ENCODE measurements at places on chromosomes 5 and 9. TPM values are rescaled to one million over a fixed set of nuclear protein-coding genes. Genes with fewer than 3 reads are reported as not detected.

The CCIN gene
- 1.6 TPM for total RNA-seq

The KIF4B gene
- total RNA-seq: not detected

The PIP5K1B gene
- 7.1 TPM for total RNA-seq

GRCh38 chr5:50415912-50416311 is 25.2 kb downstream of the EMB start:
- DNase-seq: no peak

- DNase-seq: no peak
These were observed 1.3 kb upstream of the ITGA1 start for GRCh38 chr5:52786391-52786790.

GRCh38 chr5:1385395-1386273 is 40.7 kb upstream of the CLPTM1L start:
- DNase-seq: peak; percentile 25

The DEPDC1B gene
- total RNA-seq: not detected

GRCh38 chr9:20962536-20963225 is 68.8 kb downstream of the HACD4 start:
- no peak for DNase-seq

The FGF10 gene
- 8.8 TPM for total RNA-seq

DNA sequence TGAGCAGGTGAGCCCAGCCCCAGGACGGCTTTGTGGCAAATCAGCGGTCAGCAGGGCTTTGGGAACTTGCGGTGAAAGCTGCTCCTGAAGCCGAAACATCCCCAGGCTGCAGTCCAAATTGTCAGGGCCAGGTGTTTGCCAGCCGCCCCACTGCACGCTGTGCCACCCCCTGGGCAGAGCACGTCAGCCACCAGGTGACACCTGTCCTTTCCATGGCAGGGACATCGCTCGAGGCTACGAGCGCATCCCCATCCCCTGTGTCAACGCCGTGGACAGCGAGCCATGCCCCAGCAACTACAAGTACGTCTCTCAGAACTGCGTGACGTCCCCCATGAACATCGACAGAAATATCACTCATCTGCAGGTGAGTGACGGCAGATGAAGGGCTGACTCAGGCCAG is 64.4 kb upstream of the CACNA1B start:
- DNase-seq: no peak

DNA sequence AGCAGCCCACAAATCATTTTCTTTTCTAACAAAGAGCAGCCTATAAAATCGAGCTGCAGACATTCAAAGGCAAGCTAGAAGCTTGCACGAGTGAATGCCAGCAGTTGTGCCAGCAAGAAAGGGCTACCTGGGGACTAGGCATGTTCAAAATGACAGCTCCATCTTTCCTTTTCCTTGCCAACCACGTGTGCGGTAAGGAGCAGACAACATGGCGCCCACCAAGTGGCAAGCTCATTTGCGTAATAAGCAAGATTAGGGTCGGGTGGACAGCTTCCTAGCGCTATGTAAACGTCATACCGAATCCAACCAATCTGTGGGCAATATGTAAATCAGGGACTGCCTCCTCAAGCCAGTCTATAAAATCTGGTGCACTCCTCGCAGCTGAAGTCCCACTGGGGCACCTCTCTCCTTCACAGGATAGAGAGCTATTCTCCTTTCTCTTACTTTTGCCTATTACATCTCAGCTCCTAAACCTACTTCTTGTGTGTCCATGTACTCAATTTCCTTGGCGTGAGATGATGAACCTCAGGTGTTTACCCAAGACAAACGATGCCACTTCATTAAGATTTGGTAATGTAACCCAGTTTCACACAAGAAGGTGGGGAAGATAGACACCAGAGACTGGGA is 22.5 kb upstream of the SPARC start:
- no peak for DNase-seq

The SPINK7 gene
- total RNA-seq: not detected

DNA sequence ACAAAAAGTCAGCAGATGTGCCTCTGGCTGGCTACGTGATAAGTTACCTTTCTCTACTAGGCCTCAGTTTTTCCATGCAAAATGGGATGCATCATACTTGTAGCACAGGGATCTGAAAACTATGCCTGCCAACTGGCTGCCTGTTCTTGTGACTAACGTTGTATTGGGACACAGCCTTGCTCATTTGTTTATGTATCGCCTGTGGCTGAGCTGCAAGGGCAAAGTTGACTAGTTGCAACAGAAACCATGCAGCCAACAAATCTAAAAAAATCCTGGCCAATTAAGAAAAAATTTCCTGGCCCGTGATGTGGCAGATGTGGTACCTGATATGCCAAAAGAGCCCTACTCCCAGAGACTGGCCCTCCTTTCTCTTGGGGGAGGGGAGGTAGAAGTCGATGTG is 131.3 kb downstream of the SEC61B start:
- DNase-seq: no peak

DNA sequence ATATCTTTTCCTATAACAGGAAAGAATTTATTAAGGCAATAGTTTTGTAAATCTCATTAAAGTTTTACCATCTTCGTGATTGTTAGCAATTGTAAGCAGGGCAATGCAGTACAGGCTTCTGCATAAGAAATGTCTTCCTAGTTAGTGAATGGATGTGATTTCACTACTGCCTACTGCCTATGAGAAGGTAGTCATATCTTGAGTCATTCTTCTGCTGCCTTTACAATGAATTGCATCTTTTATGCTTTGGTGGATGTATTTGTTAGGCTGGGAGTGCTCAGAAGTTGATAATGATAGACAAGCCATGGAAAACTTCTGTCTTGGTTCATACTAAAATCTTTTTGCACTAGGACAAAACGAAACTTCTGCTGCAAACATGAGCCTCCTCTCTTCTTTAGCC is 128.0 kb downstream of the ADAMTSL1 start:
- DNase-seq: no peak

The PRUNE2 gene
- total RNA-seq: 360 TPM

GRCh38 chr5:123720955-123721354 is 209.0 kb downstream of the CSNK1G3 start:
- DNase-seq: no peak

The UHRF2 gene
- total RNA-seq: 76.0 TPM

DNA sequence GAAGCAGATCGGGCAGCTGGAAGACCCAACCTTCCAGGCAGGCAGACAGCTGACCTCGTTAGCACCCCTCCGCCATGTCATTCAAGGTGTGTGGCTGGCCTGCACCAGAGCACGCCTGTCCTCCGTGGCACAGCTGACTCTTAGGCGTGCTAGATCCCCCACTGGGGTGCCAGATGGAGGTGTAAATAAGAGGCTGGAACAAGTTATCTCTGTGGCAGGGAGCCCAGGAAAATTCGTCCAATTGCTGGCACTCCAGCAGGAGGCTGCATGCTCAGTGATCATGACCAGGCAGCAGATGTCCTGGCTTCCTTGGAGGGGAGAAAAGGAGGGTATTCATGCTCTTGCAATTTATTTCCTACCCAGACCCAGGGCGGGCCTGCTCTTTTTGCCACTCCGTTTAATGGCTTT is 7.8 kb upstream of the ALDOB start:
- no peak for DNase-seq

The IPPK gene
- total RNA-seq: 11.7 TPM

- DNase-seq: no peak
These were observed 313.8 kb downstream of the ASTN2 start for GRCh38 chr9:117101008-117101407.

DNA sequence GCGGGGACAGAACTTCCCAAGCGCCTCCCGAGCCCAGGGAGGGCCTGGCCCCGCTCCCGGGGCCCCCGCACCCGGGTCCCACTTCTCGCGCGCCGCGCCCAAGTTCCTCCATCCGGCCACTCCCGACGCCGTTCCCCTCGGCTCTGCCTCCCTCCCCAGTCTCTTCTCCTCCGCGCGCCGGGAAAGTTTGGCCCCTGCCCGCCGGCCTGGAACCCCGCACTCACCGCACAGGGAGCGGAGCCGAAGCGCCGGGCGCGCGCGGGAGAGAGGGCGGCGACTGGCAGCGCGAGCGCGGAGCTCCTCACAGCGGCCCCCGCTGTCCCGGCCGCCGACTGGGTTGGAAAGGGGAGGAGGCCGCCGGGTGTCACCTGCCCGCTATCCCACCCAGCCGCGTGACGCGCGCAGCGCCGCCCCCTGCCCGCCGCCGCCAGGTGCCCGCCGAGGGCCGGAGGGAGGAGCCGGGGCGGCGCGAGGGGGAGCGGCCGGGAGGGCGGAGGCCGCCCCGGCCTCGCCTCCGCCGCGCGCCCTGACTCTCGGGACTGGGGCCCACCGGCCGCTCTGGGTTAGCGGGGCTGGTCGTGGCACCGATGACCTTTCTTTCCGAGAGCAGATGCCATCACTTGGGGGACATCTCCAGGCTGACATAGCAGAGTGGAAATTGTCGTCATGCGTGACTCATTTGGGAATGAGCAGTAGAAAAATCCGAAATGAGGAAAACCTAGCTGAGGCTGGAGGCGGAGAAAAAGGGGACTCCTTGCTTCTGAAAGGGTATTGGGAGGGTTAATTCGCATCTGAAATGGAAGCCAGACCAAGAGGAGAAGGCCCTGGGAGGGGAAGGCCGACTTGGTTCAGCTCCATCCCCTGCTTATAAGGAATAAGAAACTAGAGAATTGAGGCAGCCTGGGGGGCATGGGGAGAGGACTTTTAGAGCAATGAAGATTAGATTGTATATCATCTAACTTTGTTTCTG is at the start of gene ELOVL7:
ELOVL7 (minus strand) TSS at position 334 of the 970 bp plus-strand sequence. CDS start 56,872 bp downstream, outside the sequence.
- no peak for DNase-seq

The PKD2L2 gene
- total RNA-seq: not detected

DNA sequence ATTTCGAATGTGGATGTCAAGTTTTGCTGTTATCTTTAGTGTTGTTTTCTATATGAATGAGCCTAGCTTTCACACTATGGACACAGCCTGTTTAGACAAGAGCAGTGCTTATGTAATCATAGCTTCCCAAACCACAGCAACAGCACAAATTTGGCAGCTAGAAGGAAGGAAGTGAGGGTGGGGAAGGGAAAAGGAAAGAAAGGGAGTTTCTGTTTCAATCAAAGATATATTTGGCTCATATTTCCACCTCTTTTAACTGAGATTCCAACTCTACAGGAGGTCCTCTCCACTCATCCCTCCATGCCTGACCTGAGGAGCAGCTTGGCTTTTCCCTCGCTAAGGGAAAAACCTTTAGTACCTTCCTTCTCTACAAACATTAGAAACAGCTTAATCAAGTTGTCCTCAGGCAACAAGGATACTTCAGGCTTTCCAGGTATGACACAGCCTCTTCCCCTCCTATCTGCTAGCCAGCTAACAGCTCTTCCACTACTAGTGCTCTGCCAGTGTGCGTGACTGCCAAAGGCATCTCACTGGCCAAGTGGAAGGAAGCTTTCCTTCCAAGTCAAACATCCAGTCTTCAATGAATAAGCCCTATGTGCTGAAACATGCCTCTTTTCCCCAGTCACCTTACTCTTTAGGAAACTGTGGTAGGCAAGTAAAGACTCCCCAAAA is 268.6 kb upstream of the PTGER4 start:
- DNase-seq: no peak

- no peak for DNase-seq
These were observed 45.0 kb downstream of the CRB2 start for GRCh38 chr9:123400926-123401503.

The PCDHGA7 gene
- 12.2 TPM for total RNA-seq

DNA sequence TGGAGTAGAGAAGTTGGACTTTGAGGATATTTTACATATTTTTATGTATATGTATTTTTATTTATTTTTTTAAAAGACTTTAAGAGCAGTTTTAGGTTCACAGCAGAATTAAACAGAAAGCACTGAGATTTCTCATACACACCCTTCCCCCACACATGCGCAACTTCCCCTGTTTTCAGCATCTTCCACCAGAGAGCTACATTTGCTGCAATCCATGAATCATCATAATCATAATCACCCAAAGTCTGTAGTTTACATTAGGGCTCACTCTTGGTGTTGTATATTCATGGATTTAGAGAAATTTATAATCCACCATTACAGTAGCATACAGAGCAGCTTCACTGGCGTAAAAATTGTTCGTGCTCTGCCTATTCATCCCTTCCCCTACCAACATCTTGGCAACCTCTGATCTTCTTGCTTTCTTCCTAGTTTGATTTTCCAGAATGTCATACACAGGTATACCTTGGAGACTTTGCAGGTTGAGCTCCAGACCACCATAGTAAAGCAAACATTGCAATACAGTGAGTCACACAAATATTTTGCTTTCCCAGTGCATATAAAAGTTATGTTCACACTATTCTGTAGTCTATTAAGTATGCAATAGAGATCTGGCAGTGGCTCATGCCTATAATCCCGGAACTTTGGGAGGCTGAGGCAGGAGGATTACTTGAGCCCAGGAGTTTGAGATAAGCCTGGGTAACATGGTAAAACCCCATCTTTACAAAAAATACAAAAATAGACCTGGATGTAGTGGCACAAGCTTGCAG is 9.6 kb upstream of the CCDC171 start:
- DNase-seq: no peak

DNA sequence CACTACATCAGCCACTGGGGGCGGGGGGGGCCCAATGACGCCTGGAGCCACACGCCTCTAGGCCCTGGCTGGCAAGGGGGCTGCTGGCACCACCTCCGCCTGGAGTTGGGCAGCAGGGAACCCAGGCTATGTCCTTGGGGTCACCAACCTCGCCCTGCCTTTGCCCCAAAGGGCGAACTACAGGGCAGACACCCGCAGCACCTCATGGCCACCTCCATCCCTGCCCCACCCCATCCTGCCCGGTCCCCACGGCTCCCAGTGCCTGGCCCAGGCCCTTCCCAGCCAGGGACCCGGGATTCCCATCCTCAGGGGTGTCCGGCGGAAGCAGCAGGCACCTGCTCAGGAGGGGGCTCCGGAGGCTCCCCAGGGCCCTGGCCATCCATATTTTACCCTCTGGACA is 37.0 kb downstream of the NACC2 start:
- no peak for DNase-seq

The SOHLH1 gene
- not detected for total RNA-seq

The SPATA31C1 gene
- total RNA-seq: not detected

DNA sequence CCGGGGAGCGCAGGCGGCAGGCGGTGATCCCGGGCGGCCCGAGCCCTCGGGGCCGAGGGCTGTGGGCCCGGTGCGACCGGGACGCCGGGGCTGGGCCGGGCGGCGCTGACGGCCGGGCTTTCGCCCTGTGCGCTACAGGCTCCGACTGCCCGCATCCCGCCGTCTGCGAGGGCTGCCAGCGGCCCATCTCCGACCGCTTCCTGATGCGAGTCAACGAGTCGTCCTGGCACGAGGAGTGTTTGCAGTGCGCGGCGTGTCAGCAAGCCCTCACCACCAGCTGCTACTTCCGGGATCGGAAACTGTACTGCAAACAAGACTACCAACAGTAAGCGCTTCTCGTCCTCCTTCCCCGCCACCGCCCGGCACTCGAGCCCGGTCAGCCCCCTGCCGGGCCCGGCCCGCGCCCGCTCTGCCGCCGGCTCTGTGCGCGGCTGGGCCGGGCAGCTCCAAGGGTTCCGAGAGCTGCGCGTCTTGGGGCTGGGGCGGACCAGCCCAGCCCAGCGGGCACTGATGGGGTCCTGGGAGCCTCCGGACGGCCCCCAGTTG is 1.6 kb downstream of the LMX1B start:
- no peak for DNase-seq

The PCDHA13 gene
- total RNA-seq: 0.56 TPM

DNA sequence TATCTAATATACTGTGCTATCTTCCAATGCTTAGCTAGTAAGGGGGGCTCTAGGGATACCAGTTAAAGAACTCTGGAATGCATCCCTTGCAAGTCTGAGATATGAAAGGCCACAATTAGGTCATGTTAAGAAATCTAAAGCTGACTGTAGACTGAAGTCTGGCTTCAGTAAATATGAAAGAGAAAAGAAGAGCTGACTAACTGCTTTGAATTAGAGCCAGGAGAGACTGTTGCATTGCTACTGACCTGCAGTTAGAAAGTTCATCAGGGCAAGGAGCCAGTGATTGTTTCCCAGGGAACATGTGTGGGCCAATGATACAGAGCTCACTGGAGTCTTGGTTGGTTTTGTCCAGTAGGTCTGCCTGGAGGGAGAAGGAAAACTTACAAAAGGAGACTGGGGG is 472.1 kb upstream of the TNC start:
- DNase-seq: no peak

- no peak for DNase-seq
These were observed 88.1 kb downstream of the OTULIN start for GRCh38 chr5:14752497-14753071.
